Fibroblast of skin of left quadriceps (primary cell): ENCODE measurements at places on chromosomes 2 and 18.
A peak's percentile ranks its signal among the peaks of the same experiment; 100 is the strongest.

DNA sequence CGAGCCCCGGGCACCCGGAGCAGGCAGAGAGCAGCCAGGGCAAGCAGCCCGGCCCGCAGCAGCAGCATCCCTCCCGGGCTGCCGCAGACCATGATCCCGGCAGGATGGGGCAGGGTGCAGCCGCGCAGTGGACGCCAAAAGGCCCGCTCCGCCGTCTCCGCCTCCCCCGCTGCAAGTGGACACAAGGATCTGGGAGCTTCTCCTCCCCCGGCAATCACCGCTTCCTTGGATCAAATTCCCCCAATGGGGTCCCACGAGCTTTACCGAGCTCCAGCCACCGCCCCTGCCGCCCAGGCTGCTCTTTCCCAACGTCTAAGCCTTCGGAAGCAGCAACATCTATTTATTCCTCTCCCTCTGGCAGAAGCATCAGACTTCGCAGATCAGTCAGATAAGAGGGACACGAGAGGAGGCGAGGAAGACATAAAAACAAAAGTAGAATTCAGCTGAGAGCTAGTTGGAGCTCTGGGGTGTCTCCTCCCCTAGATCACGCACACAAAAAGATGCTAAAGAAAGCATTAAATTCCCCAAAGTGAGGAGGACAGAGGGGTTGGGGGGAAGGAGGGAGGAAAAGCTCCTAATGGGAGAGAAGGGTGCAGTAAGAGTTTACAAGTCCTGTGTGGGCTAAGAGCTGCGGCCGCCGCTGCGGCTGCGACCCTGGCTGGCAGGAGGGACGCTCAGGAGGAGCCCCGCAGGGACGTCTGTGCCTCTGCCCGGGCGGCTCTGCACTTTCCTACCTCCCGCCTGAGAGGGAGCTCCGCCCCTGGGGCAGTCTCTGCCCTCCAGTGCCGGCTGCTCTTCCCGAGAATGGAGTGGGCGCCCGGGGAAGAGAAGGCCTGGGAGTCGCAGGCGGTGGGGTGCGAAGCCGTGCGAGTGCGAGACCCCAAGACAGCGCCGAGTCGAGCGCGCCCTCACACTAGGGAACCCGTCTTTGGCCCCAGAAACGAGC, at the start of gene FRZB:
TSS of gene FRZB (minus strand) at position 177 of the 946 bp plus-strand sequence. CDS start at position 92, 85 bp downstream.
- peak; percentile 34 for DNase-seq

GRCh38 chr18:22488554-22488953, 70.8 kb upstream of the CTAGE1 start:
- DNase-seq = no peak

- DNase-seq = no peak
Observed at GRCh38 chr2:159227467-159227866, 59.0 kb downstream of the WDSUB1 start.

DNA sequence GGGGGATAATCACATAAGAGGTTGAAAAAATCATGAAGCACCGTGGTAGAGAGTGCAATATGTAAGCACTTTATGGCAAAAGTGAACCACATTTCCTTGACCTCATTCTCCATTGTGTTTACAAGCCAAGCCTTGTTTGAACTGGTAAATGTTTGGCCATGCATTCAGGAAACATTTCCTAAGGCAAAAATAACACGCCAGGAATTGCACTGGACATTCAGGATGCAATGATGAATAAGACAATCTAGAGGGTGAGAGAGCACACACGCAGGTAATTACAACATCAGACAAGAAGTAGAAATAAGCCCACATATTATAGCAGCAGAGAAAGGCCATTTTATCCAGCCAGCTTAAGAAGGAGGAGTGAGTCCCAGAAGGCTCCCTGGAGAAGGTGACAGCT, 218.0 kb upstream of the OSR1 start:
- no peak for DNase-seq

DNA sequence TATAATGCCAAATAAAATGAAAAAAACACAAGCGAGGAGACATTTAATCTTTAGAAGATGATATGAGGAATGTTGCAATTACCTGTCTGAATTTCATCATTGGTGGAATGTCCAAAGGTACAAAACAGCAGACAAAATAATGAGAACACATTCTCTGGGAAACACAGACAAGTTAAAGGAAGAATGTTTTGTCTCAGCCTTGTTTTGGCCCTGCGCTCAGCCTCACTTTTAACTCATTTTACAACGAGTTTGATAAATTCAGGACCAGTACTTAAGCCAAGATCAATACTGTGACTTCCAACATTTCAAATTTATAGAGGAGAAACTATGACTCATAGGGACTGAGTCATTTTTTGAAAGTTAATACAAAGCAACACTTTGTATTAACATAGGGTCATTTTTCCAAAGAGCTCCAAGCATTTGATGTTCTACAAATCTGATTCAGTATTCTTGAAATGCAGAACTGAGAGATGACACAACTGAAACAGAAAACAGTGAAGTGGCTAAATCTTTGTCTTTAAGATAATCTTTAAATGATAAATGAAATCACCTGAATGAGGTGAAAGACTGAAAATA, 833.2 kb upstream of the CHAC2 start:
- DNase-seq = peak; percentile 35

GRCh38 chr2:70977605-70978205, 725 bp upstream of the ANKRD53 start:
- DNase-seq = peak; percentile 53

DNA sequence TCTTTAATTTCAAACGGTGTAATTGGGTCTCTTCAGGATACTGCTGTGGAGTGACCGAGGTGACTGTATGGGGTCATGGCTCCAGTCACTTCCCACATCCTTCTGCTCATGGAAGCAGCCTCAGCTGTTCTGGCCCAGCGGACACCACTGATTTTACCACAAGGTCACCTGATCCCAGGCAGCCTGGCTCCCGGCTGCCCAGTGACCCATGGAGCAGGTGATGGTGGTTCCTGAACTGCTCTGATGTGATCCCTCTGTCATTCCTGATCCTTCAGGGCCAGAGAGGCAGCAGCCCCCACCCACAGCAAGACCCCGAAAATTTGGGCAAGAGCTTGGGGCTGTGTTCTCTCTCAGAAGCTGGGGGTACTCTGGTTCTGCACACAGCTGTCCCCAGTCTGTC, 35.5 kb upstream of the HS6ST1 start:
- DNase-seq = no peak

- DNase-seq = no peak
Observed at GRCh38 chr2:103823847-103824246, 1030.1 kb upstream of the POU3F3 start.
